Stimulated activated CD4-positive, alpha-beta T cell treated with anti-CD3 and anti-CD28 coated beads, Interleukin-4, amount 100 ng/mL, for 24 hours (primary cell): ENCODE measurements at places on chromosomes 11 and 22.

DNA sequence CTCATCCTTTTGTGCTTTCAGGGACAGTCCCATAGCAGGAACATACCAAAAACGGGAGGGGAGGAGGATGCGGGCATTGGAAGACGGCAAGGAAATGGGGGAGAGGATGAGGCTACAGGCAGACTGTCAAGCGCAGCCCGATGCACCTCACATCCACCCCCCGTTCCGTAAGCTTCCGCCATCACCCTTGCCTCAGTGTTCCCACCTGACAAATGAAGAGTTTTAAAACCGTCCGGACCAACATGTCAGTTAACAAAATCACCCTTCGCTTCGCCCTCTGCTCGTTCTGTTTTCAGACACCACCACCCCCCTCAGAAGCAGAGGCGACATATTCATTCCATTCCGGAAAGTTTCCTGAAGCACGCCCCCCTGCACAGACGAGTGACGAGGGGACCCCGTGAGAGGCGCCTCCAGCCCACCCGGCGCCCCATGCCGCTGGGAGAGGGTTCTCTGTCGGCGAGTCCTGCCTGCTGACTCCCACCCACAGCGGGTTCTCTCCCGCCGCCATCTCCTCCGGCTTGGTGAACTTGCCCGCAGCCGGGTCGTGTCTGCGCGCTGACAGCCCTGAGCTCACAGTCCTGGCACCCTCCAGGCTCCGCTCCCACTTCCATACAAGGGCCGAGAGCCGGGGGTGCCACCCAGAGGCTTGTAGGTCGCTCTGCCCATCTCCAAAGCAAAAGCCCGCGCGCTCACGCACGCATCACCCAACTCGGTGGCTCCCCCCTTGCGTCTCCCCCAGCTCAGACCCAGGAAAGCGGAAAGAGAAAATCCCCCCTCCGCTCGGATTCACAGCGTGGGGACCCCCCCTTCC lies 1.5 kb downstream of the IGSF9B start:
- DNase-seq = peak; percentile 37

DNA sequence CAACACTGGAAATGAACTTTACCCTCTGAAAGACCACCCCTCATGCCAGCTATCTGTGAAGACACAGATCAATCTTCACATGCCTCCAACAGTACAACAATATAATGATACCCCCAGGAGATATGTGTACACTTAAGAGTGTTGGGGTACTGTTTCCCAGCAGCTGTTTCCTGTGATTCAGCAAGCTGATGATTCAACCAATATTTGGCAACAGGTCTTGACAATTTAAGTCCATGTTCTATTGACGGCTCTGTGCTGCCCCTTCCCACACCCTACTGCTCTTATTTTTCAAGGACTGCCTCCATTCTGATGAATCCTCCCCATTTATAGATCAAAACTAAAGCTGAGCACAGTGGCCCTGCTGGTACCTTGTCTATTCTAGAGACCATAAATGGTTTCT lies 6.6 kb downstream of the SNX19 start:
- DNase-seq = no peak

GRCh38 chr11:46207270-46207669 lies 70.2 kb upstream of the CREB3L1 start:
- no peak for DNase-seq

GRCh38 chr11:15821451-15821850 lies 534.9 kb downstream of the SOX6 start:
- DNase-seq = no peak

GRCh38 chr22:23782252-23782651 lies 4.5 kb upstream of the SMARCB1 start:
- DNase-seq = no peak

DNA sequence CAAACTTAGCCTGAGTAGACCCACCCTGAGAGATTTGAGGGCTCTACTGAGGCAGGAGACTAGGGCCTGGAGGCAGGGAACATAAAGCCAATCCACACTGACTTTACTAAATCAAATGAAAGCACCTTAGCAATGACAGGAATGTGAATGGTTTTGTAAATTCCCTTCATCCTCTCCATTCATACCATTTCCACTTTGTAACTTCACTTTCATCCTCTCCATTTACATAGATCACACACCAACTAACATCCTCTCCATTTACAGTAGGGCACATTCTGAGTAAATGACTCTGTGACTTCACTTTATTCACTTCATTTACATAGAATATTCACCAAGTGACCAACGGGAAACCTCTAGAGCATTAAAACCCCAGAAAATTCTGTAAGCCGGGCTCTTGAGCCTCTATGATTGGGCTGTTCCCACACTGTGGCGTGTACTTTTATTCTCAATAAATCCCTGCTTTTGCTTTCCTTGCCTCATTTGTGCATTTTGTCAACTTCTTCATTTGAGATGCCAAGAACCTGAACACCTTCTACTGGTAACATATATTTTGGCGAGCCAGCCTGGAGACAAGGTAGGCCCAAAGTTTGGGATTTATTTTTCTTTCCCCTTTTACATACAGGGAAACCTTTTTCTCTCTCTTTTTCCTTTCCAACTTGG lies 82.9 kb downstream of the PIWIL4 start:
- DNase-seq = no peak

- DNase-seq = no peak
These were observed 5.0 kb upstream of the DGKZ start for GRCh38 chr11:46342239-46342638.

GRCh38 chr11:71356280-71356876 lies 91.8 kb downstream of the DHCR7 start:
- DNase-seq = no peak

DNA sequence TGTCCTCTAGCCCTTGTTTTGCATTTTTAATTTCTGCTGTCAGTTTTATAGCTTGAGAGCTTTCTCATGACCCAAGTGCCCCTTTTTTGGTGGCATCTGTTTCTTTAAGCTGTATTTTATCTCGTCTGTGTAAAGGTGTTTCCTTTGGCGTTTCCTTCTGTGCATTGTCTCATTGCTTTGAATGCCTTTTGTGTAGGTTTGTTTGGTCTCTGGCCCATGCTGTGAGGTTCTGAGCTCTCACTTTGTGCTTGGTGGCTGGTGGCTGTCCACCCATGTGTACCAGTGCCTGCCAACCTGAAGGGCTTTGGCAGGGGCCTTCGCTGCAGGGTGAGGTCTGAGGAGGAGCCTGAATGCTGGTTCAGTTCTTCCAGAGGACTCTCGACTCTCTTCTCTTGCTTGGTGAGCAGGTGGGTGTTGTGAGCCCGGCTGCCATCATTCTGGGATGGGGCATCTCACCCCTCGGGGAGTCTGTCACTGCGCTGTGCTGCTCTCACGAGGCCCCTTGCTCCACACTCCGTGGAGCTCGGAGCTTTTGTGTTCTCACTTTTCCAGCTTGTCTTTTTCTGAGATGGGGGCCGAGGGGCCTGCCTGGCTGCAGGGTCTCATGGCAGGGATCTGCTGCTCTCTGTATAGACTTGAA lies 14.9 kb downstream of the AP2A2 start:
- no peak for DNase-seq

GRCh38 chr11:66421492-66422205 lies 814 bp downstream of the NPAS4 start:
- DNase-seq = peak; percentile 89

- DNase-seq = no peak
These were observed 7.3 kb downstream of the INCENP start for GRCh38 chr11:62131170-62131464.

DNA sequence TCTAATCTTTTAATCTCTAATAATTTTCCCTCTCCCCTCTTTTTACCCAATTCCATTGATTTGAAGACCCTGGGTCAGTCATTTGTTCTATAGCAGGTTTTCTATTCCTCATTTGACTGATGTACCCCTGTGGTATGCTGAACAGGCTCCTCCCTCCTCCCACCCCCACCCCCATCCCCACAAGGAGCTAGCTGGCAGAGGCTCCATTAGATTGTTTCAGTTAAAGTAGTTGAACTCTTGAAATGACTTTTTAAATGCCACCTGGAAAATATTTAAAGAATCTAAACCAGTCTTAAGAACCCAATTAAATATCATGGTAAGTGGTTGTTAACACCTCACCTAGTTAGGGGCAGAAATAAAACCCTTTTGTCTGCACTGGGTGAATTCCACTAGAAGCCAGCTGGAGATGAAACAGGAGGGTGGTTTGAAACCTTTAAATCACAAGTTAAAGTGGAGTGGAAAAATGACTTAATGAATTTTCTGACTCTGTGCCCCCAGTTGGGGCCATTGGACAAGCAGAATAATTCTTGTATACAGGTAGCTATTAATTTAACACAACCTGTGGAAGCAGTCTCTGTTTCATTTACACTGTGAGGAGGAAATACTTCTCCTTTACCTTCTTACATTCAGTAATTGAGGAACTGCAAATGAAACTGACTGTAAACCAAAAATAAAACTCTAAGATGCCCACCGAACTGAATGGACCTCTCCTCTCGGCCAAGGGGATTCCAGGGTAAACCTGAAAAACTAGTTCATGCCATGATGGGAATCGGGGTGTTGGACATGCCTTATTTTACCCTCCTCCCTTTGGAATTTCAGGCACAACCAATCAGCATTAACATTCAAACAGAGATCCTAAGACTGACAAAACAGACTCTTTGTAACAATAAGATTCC lies 30.7 kb downstream of the PRR5L start:
- no peak for DNase-seq

- DNase-seq = no peak
These were observed 3.5 kb upstream of the FOXRED2 start for GRCh38 chr22:36510384-36510783.

DNA sequence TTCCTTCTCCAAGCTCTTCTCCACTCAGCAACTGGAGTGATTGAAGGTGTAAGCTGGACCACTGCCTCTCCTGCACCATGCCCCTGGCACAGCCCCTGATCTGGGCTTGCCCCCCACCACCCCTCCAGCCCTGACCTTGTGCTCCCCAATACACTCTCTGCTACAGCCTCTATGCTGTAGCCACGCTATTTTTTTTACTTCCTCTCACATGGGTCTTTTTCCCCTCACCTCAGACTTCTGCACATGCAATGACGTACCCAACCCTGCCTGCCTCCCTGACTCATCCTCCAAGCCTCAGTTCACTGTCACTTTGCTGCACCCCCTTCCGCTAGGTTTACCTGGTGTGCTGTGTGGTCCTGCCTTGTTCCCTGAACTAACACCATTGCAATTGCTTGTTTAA lies 9.0 kb downstream of the CSNK2A3 start:
- no peak for DNase-seq

- DNase-seq = no peak
These were observed 25.3 kb upstream of the SESN3 start for GRCh38 chr11:95256321-95256779.
